ENCODE measurements at places on chromosomes 12 and 14. TPM values are rescaled to one million over a fixed set of nuclear protein-coding genes. Genes with fewer than 3 reads are reported as not detected.

- DNase-seq = no peak
Measured at GRCh38 chr14:103536693-103537092, 7.7 kb downstream of the TRMT61A start.

DNA sequence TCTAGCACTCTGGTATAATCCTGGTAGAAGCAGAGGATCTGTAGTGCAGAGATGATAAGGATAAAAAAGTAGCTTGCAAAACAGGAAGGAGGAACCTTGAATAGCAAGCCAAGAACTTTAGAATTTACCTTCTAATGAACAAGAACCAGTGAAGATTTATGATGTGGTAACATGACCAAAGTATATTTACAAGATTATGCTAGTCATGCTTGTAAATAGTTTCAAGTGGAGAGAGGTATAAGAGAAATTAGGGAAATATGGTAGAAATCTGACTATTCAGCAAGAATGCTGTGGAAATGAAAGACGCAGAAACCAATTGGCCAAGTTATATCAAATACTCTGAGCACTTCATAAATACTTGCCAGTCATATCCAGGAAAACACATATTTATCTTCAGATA lies 47.8 kb downstream of the ERGIC2 start:
- DNase-seq = no peak

GRCh38 chr14:54893151-54893760 lies 9.4 kb downstream of the GCH1 start:
- DNase-seq = no peak

Gene AQP6
- 0.54 TPM for total RNA-seq

Gene CATSPERB
- total RNA-seq = 7.0 TPM

DNA sequence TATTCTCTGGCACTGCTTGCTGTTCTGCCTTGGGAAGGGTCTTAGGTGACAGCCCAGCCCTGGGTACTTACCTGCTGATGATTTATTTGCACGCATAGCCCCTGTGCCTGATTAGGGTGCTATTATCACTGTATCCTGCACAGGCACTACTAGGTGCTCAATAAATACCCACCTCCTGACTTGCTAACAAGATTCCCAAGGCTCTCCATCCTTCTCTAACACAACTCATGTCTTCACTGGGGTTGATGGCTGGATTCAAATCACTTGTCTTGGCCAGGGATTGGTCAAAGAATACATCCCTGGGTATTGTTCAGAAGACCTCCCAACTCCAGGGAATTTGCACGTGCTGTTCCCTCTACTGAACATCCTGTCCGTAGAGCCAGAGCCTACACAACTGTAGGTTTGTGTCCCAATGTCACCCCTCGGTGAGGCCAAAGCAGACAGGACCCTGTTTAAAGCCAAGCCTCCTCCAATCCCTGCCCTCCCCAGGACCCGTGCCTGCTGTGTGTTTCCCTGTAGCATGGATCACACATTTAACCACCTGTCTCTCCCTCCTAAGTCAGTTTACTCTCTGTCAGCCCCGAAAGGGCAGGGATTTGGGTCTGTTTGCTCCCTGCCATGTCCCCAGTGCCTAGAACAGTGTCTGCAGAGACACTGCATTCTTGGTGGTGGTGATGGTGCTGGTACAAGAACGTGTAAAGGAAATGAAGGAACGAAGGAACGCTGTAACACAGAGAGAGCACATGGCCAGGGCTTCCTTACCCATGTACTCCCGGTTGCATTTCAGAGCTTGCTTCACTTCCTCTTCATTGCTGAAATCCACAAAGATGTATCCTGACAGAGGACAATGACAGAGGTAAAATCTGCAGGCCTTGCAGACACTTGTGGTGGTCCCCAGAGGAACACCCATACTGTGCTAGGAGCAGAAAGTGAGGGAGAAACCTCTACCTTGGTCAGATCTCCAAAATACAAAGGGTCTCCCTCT lies 16.5 kb downstream of the RBM19 start:
- DNase-seq = no peak

DNA sequence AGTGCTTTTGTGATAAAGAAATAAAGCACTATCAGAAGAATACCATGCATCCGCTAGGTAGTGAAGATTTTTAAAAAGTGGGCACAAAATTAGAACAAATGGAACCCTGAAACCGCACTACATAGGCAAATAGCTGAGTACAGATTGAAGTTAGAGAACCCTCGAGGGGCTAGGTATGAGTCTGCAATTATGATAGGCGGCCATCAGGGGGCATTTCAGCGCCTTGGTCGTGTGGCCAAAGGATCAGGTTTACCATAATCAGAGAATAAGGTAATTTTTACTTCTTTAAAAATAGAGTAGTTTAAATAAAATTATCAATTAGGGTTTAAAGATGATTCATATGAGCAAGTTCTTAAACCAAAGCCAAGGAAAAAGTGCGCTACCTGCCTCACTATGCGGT lies 129.8 kb downstream of the TMX1 start:
- DNase-seq = no peak

Gene CARMIL3
- 1.5 TPM for total RNA-seq

Measured in mucosa of descending colon (tissue), 3 donors.